ENCODE measurements at places on chromosomes 2 and 18.

- DNase-seq, result no peak
Observed at GRCh38 chr2:165561516-165561915, 92.0 kb downstream of the CSRNP3 start.

DNA sequence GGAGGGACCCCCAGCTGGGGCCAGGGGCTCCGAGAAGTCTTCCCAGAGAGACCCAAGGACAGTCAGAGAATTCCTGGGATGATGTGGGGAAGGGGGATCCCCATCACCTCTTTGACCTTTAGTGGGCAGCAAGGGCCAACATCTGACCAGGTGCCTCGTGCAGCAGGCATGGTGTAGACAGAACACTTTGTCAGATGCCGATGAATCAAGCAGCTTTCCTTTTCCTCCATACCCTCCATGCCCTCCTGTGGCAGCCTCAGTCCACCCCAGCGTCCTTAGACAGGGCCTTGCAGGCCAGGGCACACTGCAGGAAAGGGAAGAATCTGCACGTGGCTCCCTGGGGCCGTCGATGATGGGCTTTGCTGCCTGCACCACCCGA lies 26.3 kb downstream of the GPR55 start:
- no peak for DNase-seq

DNA sequence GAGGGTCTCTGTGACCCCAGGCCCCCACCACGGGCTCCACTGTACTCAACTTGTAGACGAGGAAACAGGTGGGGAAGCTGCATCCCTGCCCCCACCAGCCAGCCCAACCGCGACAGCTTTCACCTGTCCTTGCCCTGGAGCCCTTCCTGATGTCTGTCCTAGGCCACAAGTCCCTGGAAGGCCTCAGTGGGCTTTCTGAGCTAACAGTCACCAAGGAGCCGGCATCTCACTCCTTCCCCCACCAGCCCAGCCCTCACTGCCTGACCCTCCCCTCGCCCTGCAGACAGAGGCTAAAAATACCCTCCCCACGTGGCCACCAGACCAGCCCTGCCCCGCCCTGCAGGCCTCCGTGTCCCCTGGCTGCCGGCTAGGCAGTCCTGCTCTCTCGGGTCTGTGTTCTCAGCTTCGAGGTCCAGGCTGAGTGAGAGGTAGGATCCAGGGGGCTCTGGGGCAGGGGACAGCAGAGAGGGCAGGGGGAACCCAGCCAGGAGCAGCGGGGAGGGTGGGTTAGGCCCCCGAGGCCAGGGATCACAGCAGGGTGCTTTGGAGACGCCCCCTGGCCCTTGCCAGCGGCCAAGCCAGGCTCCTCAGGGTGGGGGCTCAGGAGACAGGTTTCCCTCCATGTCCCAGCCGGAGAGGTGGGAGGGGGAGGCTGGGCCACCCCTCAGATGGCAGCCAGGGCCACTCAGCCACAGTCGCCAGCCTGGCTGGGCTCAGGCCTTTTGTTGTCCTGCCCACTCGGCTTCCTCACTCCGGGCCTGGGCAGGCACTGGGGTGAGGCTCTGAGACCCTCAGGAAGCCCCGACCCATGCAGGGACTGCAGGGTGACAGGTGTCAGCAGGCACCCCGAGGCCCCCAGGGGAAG lies at the start of gene KLHL30:
KLHL30 (plus strand) TSS at position 338 of the 865 bp plus-strand sequence. CDS start 2,087 bp downstream, outside the sequence.
- no peak for DNase-seq

DNA sequence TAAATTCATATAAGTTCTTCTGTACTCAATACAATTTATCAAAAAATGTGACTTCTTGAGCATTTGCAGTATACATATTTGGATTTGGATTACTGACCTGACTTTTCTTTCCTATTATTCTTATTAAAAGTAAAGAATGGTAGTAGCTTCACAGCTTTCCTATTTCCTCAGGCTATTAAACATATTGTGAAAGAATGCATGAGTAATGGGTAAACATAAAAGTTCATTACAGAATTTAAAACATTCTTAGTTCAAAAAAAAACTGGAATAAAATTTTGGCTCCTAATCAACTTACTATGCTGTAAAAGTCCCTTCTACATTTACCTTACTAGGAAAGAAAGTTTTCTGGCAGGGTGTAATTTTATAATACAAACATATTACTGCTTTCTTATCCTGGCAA lies 27.3 kb upstream of the C2orf66 start:
- no peak for DNase-seq

GRCh38 chr2:170770606-170771420 lies 635 bp downstream of the ERICH2 start:
- DNase-seq, result peak; percentile 77

DNA sequence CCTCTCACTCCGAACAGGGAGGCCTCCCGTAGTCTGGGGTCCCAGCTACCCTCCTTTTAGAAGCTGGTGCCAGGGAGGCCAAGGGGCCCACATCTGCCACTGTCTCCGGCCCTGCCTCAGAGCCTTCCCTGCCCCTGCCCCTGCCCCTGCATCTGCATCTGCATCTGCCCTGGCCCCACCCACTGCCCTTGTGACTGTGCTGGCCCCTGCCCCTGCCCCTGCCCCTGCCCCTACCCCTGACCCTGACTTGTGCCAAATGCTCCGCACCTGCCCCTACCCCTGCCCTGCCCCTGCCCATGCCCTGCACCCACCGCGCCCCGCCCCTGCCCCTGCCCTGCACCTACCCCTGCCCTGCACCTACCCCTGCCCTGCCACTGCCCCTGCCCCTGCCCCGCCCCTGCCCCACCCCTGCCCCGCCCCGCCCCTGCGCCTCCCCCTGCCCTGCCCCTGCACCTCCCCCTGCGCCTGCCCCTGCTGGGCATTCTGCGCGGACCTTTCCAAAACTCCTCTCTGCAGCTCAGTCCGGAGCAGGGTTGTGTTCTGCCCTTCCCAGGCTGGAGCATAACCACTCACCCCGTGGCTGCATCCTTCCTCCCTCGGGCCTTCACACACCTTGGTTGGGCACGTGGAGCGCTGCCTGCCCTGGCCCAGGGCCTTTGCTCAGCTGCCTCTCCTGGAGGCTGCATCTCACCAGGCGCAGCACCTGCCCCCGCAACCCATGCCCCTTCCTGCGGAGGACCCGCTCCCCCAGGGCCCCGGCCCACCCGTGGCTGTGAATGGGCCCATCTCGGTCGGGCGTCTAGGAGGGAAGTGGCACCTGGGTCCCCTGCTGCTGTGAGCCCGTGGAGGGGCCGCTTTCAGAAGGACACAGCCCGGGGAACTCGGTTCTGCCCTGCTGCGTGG lies 5.4 kb downstream of the SNTG2 start:
- no peak for DNase-seq

- no peak for DNase-seq
Observed at GRCh38 chr18:44922968-44923367, 242.3 kb downstream of the SETBP1 start.

GRCh38 chr2:86368161-86368824 lies 30.9 kb upstream of the REEP1 start:
- peak; percentile 36 for DNase-seq

- no peak for DNase-seq
Observed at GRCh38 chr2:191316246-191316994, 71.2 kb downstream of the MYO1B start.

DNA sequence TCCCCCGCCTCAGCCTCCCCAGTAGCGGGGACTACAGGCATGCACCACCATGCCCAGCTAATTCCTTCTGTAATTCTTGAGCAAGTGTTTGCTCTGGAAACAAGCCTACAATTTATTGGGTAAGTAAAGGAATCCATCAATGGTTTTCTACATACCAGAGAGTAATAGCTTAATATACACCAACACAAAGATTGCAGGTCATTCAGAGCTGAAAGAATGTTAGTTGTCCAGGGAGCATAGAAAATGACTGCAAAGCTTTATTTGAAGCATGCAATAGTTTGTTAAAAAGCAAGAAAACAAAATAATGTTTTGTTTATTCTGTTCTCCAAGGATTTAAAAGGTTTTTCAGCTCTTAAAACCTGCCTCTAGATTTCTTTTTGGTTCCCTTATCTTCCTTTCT lies 5.6 kb downstream of the IDH1 start:
- DNase-seq, result no peak

DNA sequence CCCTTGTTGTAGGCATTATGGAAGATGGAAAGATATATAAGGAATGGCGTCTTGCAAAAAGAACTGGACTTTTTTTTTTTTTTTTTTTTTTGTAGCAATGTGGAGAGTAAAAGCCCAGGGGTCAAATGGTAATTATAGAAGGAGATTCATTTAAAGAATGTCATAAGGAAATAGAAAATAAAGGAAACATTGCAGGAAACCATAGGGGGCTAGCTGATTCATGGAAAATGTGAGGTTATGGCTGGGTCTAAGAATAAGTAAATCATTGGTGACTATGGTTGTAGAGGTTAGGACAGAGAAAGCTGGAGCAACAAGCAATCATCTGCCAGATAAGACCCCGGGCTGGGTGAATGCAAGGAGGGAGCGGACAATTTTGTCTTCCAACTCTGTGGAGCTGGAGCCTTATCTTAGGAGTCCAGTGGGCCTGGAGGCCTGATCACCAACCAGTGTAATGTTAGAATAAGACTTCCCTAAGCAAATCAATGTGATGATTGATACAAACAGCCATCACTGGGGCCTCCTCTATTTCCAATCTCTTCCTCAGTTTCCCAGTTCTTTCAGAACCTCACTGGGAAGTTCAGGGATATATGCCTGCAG lies 201.2 kb upstream of the TNP1 start:
- no peak for DNase-seq

DNA sequence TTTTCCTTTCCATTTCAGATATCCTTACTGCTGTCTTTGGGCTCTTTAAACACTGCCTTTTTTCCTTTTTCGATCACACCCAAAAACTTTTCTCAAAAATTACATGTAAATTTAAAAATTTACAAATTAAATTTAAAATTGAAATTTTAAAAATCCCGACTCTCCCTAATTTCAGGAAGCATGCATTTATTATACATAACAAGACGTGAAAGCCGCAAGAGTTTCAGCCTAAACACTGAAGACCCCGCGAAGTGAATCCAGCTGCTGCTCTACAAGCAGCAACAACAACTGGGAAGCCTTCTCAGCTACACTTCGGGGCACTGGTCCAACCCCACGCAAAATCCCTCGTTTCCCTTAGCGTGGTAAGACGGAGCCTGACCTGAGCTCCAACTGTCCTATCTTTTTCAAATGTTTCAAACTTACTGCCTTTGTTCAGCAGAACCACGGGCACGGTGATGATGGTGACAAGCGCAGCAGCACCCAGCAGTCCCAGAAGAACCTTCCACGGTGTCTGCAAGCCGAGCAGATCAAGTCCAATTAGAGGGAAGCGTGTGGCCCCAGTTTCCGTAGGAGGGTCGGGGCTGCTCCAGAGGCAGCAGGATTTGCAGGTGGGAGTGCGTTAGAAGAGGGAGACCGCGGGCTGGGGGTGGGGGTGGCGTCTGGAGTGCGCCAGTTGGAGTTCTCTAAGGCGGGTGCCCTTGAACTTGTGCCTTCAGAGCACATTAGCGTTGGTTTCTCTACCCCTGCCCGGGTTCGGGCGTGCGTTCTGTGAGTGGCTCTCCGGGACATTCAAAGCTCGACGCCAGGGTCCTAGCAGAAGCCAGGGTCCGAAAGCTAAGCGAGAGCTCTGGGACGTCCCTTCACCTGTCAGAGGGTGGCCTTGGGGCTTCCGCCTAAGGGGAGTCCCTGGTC lies 783 bp downstream of the DPP4 start:
- no peak for DNase-seq

DNA sequence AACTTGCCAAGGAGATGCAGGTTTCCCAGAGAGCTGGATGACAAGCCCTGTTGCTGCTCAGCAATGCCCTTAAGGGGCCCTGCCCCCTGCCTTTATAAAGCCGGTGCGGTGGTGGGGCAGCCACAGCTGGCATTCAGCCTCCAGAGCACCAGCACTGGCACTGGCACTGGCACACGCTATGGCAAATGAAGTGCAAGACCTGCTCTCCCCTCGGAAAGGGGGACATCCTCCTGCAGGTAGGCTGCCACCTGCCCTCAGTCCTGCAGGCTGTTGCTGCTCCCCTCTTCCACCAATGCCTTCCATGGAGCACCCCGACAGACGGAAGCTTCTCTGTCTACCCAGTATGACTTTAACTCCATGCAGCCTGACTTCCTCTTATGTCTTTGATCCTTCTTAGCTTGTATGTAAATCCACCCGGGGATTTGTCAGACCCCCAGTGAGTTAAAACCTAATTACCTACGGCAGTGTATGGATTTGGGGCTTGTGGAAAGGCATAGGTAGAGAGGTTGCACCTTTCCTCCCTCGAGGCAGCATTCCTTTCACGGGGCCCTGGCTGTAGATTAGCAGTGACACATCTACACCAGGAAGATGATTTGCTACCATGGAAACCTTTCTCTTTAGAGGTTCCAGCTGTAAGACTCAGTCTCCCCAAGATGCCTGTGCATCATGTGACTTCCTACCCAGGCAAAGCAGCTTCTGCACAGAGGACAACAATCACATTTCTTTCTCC lies at the start of gene DAPL1:
DAPL1 (plus strand) TSS at position 123 of the 730 bp plus-strand sequence; CDS start at position 179, 56 bp downstream.
- no peak for DNase-seq

DNA sequence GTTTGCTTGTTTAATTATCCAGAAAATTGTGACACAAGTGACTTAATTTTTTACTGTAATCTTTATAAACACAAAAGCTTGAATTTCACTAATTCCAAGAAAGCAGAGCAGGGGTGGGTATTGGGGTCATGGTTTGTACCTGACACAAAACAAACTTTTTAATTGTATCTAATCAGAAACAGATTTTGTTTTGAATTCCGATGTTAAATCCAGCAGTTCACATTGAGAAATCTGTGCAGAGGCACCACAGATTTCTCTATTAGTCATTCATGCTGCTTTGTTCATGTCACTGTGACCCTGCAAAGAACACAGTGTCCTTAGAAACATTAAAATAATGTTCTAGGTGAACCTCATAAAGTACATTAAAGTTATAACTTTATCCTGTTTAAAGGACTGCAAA lies 443.4 kb downstream of the NYAP2 start:
- DNase-seq, result no peak

DNA sequence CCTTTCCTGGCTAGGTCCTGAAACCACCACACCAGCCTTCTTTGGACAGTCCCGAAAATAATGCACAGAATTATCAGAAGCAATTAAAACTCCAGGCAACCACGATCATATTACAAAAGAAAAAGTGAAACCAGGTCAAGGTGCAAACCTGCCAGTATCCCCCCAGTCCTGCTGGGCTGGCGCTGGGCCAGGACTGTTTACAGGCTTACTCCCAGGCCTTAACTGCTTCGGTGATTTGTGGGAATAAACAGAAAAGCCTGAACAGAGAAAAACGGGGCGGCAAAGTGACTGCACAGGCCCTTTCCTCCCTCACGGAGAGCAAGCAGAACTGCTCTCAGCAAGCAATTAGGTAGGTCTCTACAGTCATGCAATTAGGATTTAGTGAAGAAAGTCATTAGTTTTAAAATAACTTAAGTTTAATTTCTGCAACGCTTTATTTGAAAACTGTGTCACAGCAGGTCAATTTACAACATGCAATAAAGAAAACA lies 1.3 kb downstream of the HDAC4 start:
- no peak for DNase-seq

Measured in GM12891 (cell line).